OCI-LY7 (cell line): ENCODE measurements at places on chromosomes 4 and X.

DNA sequence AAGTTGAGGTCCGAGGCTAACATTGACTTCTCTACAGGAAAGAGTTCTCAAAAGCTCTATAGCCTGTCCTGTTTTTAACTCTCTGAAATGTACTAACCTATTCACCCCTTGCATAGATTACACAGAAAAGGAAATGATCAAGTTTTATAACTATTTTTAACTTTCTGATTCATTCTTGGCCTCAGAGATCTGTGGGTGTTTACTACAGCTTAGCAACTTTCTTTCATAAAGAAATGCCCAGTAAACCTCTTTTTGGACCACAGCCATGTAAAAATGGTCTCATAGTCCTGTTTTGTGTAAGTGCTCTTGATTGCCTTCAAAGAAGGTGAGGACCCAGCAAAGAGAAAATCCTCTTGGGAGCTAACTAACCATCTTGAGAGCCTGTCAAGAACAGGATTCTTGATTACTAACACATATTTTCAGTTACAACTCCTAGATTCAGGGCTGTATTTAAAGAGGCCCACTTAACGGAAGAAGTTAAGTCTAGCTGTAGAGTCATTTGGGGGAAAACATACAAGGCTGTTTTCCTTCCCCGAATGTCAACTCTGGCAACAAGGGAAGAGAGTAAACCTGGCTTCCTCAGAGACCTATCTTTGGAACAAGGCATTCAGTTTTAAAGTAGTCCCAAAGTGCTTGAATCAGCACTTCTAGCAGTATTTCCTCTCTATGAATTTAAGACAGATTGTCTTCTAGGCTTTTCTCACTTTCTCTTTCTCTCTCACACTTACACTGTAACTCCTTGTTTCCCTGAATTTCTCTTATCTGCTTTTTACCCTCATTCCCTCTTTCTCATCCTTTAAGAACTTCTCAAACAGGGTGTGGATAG lies 78.2 kb downstream of the IL21 start:
- DNase-seq = no peak

GRCh38 chr4:140829825-140830224 lies 73.6 kb upstream of the TBC1D9 start:
- DNase-seq = peak; percentile 86

GRCh38 chr4:122863639-122864038 lies 37.0 kb downstream of the FGF2 start:
- DNase-seq = no peak

GRCh38 chr4:183495184-183495583 lies 9.7 kb upstream of the ING2 start:
- DNase-seq = no peak

GRCh38 chr4:43709443-43709842 lies 739.2 kb downstream of the KCTD8 start:
- DNase-seq = no peak

DNA sequence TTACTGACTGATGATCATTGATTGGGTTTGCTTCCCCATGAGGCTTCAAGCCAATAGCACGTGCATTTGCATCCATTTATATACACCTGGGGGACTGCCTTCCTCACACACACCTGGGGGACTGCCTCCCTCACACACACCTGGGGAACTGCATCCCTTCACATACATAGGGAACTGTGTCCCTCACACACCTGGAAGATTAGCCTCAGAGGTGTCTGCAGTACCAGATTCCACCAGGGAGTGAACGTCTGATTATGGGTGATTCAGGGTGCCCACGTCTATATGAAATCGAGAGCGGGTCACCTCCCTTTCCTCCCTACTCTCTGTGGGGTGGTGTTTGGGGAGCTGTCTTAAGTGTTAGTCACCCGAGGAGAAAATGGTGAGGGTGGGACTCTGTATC lies 16.9 kb downstream of the CD99 start:
- DNase-seq = peak; percentile 55

DNA sequence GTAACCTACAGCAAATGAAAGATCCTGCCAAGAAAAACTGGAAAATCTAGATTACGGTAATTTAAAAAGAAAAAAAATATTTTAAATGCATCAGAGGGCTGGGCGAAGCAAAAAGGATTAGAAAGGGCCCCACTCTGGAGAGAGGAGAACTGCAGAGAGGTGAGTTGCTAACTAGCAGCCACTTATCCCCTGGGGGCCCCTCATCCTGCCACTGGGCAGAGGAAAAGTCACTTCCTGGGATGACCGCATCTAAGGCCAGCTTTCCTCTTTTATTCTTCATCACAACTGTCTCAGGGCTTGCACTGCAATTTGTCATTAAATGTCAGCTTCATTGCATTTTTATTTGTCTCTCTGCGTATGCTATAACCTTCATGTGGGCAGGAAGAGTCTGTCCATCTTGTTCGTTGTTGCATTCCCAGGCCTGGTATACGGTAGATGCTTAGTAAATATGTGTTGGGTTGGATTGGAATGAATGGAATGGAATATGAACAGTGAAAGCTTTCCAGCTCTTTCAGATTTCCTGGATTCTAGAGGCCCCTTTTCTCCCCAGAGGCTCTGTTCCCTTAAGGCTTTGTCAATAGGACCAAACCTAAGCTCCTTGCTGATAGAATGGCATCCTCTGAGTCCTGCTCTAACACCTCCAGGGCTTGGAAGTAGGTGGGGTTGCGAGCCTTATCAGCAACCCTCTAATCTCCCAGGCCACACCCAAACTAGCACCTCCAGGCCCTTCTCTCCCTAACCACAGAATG lies 58.9 kb downstream of the TLR10 start:
- DNase-seq = no peak

DNA sequence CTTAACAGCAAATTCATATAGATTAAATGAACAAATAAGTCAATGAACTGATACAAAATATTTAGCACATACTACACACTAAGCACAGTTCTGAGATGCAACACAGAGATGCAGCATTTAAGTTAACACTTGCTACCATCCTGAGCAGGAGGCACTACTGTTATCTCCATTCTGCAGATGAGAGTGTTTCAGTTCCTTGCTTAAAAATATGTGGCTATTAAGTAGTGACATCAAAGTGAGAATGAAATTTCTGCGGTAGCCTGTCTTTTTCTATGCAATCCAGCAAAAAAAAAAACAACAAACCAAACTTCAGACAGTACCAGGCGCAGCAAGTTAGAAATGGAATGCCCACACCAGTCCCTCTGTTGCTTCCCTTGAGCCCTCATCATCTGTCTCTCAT lies 90.8 kb downstream of the SHISA3 start:
- no peak for DNase-seq

- peak; percentile 17 for DNase-seq
Observed at GRCh38 chr4:144338148-144338547, 197.6 kb upstream of the GYPA start.

DNA sequence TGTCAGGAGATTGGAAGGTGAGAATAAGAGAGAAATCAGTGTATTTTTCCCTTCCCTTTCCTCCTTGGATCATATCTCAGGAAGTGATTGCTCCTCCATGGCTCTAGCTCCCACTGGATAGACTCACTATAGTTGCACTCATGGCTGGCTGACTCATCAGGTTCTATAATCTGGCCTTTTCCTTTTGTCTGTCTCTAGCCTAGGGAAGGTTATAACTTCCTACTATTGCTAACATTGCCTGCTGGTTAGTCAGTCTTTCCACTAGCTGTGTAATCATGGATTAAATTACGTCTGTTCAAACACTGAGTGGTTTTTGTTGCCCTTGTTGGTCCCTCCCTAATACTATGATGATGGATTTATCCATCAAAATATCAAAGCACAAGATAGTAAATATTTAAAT lies 195.5 kb upstream of the VEGFC start:
- DNase-seq = no peak

DNA sequence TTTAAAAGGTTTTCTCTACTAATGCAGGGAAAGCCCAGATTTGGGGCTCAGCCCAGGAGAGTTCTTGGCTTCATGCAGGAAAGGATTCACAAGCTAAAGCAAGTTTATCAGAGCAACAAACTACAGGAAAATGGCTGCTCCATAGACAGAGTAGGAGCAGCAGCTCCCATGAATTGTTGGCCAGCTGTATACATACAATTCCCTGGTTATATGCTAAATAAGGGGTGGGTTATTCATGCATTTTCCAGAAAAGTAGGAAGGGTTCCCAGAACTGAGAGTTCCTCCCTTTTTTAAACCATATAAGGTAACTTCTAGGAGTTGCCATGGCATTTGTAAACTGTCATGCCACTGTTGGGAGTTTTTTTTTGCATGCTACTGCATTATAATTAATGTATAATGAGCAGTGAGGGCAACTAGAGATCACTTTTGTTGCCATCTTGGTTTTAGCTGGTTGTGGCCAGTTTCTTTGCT lies 2.6 kb downstream of the C4orf33 start:
- no peak for DNase-seq

DNA sequence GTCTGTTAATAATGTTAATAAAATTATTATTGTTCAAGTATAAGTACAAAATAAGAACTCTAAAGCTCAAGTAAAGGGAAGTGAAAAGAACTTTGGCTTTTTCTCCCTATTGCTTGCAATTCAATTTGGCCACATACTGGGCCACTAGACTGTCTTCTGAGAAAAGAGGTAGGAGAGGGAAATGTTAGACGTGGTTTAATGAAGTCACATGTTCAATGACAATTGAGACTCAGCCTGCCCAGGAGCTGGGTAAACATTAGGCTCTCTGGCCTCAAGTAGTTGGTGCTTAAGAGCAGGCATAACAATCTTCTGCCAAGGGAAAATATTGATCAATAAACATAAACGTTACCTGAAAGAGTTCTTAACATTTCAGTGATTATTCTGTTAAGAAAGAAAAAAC lies 15.1 kb upstream of the PRSS12 start:
- DNase-seq = no peak

DNA sequence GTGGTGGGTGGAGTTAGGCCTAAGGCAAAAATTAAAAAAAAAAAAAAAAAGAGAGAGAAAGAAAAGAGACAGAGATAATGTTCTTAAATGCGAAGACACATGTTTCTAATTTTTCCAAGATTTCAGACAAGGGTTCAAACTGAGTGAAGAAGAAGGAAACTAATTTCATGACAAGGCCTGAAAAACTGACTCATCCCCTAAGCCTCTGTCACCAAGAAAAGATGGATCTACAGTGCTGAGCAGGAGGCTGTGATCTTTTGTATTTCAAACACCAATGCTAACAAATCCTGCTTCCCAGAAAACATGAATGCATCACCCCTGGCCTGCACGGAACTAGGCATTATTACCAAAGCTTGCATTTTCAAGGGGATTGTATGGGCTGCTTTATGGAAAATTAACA lies 75.3 kb downstream of the PPARGC1A start:
- no peak for DNase-seq

DNA sequence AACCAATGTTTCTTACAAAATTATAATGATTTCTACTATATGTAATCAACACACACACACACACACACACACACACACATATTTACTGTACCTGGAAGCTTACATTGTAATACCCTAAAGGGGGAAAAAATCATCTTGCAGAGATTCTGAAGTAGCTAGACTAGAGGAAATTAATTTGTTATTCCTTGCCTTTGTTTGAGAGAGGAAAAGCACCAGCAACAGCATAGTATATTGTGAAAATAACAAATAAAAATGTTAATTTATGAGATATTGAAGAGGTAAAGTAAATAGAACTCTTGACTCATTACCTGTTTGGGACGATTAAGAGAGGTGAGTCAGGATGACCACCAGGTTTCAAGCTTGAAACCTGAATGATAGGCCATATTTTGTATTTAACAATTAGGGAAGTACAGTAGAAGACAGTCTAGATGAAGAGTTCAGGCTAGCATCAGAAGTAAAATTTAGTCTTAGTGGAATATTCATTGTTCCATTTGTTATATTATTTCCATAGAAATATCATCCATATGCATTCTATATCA lies 873.4 kb upstream of the PCDH10 start:
- DNase-seq = no peak

DNA sequence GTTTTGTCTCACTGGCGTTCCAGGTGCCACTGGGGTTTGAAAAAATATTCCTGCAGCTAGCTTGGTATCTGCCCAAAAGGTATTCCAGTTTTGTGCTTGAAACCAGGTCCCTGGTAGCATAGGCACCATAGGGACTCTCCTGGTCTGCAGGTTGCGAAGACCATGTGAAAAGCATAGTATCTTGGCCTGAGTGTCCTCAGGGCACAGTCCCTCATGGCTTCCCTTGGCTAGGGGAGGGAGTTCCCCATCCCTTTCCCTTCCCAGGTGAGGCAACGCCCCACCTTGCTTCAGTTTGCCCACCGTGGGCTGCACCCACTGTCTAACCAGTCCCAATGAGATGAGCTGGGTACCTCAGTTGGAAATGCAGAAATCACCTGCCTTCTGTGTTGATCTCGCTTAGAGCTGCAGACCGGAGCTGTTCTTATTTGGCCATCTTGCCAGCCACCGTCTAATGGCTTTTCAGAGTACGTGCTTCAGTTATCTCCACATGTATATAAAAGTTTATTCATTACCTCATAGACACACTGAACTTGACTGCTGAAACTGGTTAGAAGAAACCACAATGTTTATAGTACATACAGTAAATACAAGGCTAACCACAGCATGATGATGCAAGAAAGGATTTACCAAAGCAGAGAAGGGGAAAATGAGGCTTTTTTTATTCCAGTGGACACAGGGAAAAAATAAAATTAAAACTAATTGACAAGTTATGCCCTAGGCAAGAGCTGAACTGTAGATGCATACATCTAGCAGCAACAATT lies 10.6 kb downstream of the PBDC1 start:
- DNase-seq = no peak

- DNase-seq = peak; percentile 80
Observed at GRCh38 chr4:139083607-139083955, 68.0 kb downstream of the NOCT start.

DNA sequence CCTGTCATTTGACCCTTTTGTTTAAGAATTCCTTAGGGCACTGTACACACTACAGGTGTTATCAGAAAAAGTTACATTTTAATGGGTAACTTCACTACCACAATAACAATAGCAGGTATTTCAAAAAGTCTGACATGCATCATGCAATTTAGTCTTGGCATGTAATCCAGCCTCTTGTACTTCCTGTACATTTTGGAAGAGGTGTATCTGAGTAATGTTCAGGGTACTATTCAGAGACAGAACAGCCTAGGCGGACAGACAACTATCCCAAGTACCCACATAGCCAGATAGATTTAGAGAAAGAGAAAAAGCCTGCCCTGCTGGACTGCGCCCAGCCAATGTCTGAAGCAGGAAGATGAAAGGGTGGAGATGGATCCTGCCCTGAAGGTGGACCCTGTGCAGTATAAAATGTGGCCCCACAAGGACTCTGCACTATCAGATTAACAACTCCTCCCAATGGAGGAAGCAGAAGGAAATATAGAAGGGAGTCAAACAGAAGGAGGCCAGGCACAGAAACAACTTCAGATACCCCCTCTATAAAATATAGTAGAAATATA lies 8.5 kb downstream of the UGT2B7 start:
- no peak for DNase-seq
